Brain (organoid and tissue), 16 donors: ENCODE measurements at places on chromosomes 1 and 21.

GRCh38 chr1:32881291-32881690, 5.0 kb upstream of the HPCA start:
- no peak for DNase-seq

DNA sequence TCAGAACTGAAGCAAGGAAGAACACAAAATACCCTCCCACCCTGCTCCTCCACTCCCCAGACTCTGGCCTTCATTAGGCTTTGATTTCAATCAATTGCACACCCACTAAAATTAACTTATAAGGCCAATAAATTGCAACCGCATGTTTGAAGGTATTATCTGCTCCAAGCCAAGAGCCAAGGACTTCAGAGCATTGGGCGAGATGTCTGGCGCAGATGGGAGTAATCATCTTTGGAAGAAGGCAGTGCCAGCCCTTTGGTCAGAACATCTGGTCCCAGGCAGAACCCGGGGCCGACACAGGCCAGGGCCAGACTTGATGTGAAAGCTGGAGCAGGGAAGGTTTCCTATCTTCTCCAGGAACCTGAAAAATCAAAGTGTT, 60.0 kb downstream of the SLC66A1 start:
- DNase-seq = no peak

GRCh38 chr1:217322834-217323233, 308.1 kb downstream of the GPATCH2 start:
- no peak for DNase-seq

DNA sequence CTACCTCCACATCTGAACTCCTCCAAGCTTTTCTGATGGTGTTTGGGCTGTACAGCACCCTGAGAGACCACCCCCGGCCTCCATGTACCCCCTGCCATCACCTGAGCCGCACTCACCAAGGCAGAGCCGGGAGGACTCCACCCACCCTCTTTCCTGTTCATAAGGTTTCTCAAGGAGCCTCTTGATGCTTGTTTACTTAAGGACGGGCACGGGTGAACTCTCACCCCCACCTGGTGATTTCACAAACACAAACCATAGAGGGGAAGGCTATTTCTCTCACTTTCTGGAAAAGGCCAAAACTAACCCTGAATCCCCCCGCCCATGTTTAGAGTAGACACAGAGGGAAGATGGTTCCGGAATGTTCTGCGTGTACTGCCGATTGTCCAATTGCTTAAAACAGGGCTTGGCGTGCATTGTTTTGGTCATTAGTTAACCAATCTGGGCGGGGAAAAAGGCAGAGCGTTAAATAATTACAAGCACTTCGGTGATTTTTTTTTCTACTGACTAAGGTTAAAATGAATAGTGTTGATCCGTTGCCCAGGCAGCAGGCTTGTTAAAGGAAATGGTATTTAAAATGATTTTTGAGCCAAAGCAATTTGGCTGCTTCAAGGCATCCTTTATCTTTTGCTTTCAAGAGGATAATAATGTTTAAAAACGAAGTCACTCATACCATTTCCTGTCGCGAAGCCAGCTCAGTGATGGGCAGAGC, 279.8 kb upstream of the VAMP3 start:
- peak; percentile 66 for DNase-seq

- no peak for DNase-seq
Observed at GRCh38 chr1:85144351-85144750, 56.5 kb downstream of the SYDE2 start.

DNA sequence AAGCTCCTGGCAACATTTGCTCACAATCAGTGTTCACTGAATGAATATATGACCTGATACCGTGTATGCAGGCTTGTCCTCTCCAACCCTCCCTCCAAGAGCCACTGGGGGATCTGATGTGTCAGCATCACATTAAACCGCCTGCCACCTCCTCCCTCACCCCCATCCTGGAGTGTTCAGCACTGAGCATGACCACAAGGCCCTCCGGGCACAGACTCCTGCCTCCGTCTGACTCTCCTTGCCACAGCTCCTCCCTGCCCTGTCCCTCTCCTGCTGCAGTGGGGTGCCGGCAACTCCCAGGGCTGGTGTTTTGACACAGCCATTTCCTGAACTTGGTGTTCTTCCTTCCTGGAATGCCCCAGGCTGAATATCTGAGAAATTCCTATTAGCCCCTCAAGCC, 136.7 kb downstream of the FCRL5 start:
- DNase-seq = no peak

DNA sequence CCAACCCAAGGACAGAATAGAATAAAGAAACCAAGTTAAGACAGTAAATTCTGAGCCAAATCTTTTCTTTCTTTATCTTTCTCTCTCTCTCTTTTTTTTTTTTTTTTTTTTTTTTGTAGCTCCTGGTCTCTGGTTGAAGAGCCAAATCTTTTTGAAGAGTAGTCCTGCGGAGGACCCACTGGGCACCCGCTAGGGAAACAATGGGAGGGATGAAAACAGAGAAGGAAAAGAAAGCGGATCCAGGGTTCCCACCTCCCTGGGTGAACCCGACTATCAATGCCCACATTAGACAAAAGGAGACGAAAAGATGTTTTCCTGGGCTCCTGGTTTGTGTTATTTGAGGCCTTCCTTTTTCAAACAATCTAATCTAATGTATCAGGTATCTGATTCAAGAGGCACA, 49.8 kb upstream of the FBXO28 start:
- DNase-seq = no peak
